ENCODE measurements at places on chromosomes 7 and 10.

DNA sequence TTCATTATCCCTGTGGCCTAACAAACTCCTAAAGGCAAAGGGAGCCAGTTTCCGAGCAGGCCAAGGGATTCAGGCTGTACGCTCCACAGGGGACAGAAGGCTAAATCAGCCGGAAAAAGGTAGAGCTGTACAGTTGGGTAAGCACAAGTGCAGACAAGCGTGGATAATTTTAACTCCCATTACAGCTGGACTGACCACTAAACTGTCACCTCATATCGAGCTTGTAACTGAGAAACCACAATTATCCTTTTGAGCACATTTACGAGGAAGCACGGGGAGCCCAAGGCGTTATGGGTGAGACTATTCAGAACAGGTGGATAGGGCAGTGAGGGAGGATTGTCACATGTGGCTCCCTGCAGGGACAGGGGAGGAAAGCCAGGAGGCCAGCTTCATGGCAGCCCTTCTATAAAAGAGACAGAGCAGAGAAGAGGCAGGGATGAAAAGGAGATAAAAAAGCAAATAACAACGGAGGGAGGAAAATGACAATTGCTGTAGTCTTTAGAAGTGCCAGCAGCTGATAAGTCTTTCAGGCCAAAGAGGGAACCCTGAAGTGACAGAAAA, 288.0 kb downstream of the FGFR2 start:
- DNase-seq: no peak

GRCh38 chr10:69234447-69234846, 14.3 kb downstream of the HKDC1 start:
- DNase-seq: no peak

GRCh38 chr10:26870766-26871165, 10.0 kb upstream of the ABI1 start:
- no peak for DNase-seq

- no peak for DNase-seq
These were observed 6.0 kb downstream of the ASB10 start for GRCh38 chr7:151181011-151181431.
